ENCODE measurements at places on chromosomes 6 and 20.
A peak's percentile ranks its signal among the peaks of the same experiment; 100 is the strongest.

GRCh38 chr6:170067181-170067641 lies 223.7 kb downstream of the DLL1 start:
- no peak for DNase-seq

GRCh38 chr6:79385893-79386292 lies 151.3 kb downstream of the LCA5 start:
- no peak for DNase-seq

GRCh38 chr20:45588800-45589199 lies 9.7 kb upstream of the WFDC8 start:
- no peak for DNase-seq

- DNase-seq: no peak
Measured at GRCh38 chr20:59572515-59572914, 31.8 kb upstream of the PHACTR3 start.

- DNase-seq: no peak
Measured at GRCh38 chr20:63119963-63120807, 95.7 kb downstream of the YTHDF1 start.

DNA sequence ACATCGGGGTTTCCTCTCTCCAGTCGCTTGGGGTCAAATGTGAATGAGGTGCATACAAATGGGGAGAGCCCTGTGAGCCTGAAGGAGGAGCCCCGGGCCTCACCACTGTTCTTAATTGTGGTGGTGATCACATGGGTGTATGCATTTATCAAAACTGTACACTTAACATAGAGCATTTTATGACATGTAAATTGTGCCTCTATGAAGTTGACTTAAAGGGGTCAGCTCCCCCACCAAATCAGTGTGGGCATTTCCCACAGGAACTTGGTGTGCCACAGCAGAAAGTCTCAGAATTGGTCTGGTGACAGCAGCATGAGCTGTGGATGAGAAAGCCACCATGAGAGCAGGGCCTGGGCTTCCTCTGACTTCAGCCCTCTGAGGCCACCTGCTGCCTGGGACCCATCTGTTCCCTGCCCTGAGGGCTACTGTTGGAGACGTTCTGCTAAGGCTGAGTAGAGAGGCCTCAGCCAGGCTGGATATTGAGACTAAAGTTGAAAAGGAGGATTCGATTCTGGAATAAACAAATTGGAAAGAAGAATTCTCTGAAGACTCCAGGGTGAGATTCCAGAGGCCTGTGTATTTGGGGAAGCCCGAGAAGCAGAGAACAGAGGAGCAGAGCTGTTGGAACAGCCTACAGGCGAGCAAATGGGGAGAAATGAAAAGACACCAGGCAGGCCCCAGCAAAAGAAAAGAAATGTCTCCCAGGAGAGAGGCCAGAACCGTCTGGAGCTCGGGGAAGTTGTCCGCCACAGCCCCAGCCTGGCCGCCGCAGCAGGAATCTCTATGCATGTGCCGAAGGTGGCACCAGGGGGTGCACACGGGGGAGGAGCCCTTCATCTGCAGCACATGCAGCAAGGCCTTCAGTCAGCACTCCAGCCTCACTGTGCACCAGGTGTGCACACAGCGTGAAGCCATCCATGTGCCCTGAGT lies 37.6 kb upstream of the XRN2 start:
- DNase-seq: no peak

GRCh38 chr6:92050216-92050615 lies 1369.1 kb downstream of the EPHA7 start:
- DNase-seq: no peak

DNA sequence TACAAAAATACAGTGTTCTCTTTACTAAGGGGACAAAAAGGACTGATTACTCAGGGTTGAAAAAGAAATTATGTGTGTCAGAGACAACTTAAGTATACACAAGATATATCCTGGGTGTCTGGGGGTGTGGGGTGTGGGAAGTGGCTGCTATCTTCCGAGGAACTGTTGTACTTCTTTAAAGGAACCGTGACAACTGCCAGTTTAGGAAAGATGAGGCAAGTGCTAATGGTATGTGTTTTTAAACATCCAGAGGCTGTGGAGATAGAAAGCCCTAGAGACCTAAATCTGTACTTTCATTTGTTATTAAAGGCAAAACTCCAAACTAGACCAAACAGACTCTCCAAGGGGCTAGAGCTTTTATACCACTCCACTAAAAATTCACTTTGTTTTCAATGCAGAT lies 95.6 kb downstream of the SNAP25 start:
- no peak for DNase-seq

DNA sequence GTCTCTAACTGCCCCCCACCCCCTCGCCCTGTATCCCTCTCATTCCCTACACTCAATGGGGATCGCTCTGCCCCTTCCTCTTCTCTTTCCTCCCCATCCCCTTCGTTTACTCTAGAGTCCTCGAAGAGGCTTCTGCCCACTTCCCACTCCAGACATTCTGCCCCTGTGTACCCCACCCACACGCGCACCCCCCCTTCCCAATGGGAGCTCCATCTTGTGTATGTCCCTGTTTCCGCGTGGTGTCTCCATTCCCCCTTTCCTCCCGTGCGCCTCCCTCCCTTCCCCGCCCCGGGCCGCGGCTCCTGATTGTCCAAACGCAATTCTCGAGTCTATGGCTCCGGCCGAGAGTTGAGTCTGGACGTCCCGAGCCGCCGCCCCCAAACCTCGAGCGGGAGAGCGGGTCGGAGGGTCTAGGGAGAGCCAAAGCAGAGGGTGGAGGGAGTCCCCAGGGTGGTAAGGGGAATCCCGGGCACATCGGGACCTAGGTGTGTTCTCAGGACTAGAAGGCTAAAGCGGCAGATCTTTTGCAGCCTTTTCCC lies 679 bp upstream of the RING1 start:
- DNase-seq: peak; percentile 76

DNA sequence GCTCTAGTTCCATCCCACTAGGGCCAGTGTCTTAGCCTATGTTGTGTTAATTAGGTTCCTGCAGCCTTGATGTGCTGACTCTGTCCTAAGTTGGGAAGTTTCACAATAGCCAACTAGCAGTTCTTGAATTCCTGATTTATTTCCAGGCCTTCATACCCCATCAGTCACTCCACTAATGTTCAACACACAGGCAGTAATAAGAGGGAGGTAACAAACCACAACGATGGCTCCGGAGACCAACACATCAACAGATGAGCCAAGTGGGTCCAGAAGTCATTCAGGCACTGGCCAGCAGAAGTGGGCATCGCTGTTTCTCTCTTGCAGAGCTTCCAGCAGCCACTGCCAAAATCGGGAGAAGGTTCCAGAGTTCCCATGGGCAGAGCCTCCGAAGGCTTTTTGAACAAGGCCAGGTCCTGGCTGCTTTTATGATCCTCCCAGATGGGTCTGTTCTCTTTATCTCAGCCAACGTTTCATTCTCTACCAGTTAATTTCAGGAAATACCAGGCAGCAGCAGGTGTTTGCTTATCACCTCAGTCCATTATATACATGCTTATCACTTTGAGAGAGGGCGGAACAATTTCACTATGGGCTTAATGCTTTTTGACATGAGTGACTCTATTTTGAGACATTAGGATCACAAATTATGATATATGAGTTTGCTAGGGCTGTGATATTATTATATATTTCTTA lies 48.5 kb upstream of the NOP56 start:
- peak; percentile 45 for DNase-seq

DNA sequence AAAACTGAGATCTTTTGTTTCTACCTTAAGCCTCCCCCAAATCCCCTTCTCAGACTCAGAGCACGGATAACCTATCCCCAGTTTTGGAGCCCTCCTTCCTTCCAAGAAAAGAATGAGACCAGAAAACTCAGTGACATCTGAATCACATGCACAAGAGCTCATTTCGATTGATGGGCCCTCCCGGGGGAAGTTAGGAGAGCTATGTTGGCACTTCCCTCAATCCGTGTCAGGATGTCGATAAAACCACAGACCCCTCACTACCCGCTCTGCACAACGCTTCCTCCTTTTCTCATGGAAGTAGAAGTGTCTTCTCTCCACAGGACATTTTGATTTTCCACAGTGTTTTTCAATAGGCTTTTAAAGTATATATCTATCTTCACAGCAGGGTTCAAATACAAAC lies 332.4 kb downstream of the HACE1 start:
- no peak for DNase-seq

DNA sequence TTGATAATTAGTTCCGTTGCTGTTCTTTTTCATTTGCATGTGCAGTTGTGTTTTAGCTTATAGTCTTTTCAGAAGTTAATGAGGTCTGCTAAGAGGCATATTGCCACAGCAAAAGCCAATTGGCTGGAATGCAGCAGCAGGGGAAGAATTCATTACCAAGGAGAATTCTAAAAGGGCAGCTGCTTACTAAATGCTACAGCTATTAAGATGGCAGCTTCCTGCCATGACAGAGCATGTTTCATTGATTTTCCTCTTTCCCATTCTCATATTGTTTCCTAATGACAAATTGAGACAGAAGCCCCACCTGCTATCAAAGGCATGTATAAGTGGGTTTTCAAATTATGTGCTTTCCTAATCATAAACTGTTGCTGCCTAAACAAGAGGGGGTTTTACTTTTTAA lies 66.6 kb downstream of the CLVS2 start:
- DNase-seq: no peak

- DNase-seq: no peak
Measured at GRCh38 chr6:149129371-149130077, 188.0 kb upstream of the TAB2 start.

DNA sequence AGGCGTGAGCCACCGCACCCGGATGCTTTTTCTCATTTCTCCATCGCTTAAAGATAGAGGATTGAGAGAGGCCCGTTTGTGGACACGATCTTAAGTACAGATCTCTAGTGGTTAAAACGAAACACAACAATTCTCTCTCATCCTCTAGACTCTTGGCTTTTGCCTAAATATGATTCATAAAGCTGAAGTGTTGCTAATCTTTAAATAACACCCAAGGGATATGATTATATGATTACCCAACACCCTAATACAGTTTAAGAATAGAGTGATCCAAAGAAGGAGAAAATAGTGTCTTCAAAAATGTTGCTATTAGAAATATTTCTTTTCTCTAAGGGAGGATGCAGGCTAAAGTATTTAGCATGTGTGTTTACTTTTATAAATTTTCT lies 50.4 kb downstream of the MTHFD1L start:
- no peak for DNase-seq

- DNase-seq: no peak
Measured at GRCh38 chr20:9061434-9061833, 7.5 kb upstream of the PLCB4 start.

GRCh38 chr6:33665957-33666356 lies 44.8 kb downstream of the ITPR3 start:
- no peak for DNase-seq

- no peak for DNase-seq
Measured at GRCh38 chr6:119173249-119174084, 95.0 kb upstream of the FAM184A start.

DNA sequence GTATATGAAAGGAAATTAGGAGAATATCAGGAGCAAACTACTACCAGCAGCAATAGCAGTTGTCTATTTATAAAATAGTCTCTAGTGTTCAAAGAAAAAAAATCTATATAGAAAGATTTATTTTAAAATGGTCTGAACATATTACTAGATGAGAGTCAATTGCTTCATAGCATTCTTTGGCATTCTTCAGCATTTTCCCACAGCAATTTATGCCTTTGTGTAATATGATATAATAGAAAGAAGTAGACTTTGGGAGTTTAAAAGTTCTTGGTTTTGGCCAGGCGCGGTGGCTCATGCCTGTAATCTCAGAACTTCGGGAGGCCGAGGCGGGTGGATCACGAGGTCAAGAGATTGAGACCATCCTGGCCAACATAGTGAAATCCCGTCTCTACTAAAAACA lies 157.0 kb upstream of the PLN start:
- no peak for DNase-seq

DNA sequence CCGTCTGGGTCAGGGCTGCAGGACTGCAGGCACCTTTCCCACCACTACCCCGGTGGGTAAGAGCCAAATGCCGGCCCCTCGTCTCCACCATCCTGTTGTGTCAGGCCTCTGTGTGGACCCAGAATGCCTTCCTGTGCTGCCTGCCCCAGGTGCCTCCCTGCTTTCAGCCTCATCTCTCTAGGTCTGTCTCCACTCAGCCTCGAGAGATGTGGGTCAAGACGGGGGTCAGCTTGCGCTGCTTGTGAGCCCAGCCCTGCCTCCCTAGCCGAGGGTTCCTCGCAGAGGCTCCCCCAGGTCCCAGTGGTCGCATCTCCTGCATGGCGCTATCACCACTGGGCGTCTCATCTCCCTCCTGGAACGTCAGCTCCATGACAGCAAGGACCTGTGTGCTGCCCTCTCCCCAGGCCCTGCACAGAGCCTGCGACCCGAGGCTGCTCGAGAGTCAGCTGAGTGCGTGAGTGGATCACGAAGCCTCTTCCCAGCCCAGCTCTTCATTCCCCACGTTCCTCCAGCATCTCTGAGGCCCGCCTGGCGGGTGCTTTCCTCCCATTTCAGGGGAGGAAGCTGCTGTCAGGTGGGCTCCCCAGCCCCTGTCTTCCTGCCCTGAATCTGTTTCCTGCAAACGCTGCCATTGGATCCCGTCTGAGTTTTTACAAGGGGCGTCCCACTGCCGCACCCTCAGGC lies 38.7 kb upstream of the ZBP1 start:
- DNase-seq: no peak

GRCh38 chr20:44247131-44247571 lies at the start of gene GDAP1L1:
TSS of gene GDAP1L1 (plus strand) at chr20:44247308. CDS start at chr20:44247335, 27 bp downstream.
- no peak for DNase-seq

DNA sequence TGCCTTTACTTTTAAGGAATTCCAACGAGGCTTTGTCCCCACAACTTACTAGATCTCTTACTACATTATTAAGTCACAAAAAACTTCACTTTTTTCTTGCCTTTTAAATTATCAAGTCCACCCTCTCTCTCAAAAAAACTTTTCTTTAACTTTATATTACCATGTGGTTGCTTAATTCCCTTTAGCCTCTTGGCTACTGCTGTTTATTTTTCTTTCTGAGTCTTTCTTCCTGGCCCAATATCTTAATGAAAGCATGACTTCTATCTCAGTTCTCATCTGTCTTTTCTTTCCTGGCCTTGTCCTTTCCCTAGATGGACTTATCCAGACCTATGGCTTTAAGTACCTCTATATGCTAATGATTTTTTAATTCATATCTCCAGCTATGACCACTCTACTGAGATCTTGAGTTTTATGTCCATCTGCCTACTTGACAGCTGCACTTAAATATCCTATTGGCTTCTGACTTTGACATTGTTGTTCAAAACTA lies 710.5 kb downstream of the RFPL4B start:
- no peak for DNase-seq

GRCh38 chr6:5174244-5174643 lies 86.5 kb downstream of the LYRM4 start:
- DNase-seq: no peak

GRCh38 chr20:62195736-62196135 lies 12.9 kb downstream of the MTG2 start:
- DNase-seq: no peak

GRCh38 chr6:127199470-127199869 lies 67.2 kb upstream of the RNF146 start:
- DNase-seq: no peak

DNA sequence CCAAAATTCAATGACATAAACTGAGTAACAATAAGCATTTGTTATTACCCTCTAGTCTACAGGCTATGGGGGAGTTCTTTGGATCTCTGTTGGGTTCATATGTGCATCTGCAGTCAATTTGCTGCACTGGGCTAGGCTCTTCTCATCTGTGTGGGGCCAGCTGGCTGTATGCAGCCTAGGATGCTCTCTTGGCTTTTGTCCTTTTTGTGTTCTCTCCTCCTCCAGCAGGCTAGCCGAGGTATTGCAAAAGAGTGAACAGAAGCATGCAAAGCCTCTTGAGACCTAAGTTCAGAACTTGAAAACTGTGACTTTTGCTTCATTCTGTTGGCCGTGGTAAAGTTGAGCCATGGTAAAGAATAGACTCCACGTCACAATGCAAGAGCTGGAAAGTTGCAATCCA lies 62.8 kb upstream of the FOXO3 start:
- DNase-seq: peak; percentile 60

GRCh38 chr20:23918896-23919295 lies 39.3 kb upstream of the CST5 start:
- DNase-seq: no peak

GRCh38 chr6:148251891-148252290 lies 90.7 kb upstream of the SASH1 start:
- no peak for DNase-seq

All from small intestine (tissue), 16 donors.